Muscle of arm (tissue), 14 donors: ENCODE measurements at places on chromosomes 6 and 20.

GRCh38 chr20:8033151-8033841 is 13.7 kb upstream of the TMX4 start:
- DNase-seq, result no peak

- DNase-seq, result no peak
Measured at GRCh38 chr20:13042458-13042794, 33.7 kb downstream of the SPTLC3 start.

DNA sequence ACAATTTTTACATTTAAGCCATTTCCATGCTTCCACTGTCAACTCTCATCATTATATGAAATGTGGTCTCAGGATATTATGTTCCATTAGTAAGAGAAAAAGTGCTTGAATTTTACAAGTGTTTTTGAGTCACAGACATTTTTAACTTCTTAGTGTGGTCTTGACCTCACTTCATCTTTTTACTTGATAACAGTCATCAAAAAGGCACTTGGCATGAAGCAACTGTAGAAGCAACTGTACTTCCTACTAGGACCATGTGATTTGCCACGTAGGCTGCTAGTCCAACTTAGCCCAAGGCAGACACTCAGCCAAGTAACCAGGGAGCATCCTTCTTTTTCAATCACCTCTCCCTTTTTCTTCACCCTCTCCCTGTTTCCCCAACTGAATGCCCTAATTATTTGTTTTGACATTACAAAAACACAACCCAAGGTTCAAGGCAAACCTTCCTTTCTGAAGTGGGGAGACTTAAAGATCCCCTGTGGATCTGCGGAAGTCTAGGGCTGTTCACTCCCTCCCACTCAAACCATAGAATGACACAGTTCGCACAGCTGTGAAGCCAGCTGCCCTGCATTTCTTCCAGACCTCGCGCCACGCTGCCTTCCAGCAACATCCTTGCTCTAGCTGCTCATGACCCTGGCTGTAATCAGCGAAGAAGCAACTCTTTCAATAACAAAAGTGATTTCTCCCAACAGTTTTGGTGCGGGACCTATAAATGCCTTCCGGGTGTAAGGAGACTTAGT is 45.0 kb downstream of the PHACTR1 start:
- DNase-seq, result no peak

- DNase-seq, result no peak
Measured at GRCh38 chr20:37902504-37903313, at the start of gene VSTM2L. TSS of gene VSTM2L (plus strand) at chr20:37903127. CDS start at chr20:37903351, 224 bp downstream.

DNA sequence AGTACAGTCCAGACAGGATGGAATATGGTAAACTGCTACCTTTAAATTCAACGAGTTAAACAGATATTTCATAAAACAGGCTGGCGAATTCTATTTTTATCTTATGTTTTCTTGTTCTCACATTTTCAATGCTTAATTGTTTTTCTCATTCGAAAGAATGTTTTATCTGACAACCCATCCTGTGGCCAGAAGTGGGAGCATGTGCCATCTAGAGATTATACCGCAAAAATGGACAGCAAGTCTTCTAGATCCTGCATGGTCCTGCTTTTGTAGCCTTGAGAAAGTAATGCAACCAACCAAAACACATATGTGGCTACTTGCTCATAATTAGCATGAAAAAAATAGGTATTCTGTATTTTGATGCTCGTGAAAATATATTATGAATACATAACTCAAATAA is 30.7 kb downstream of the TUBB2B start:
- no peak for DNase-seq

GRCh38 chr6:55255113-55255512 is 72.2 kb upstream of the GFRAL start:
- DNase-seq, result no peak

- no peak for DNase-seq
Measured at GRCh38 chr6:155939253-155939652, 483.6 kb upstream of the NOX3 start.

GRCh38 chr20:32152421-32153155 is 43.1 kb downstream of the TM9SF4 start:
- DNase-seq, result no peak

GRCh38 chr6:168374541-168375071 is 55.0 kb upstream of the DACT2 start:
- DNase-seq, result no peak

GRCh38 chr6:158521759-158522158 is 38.1 kb upstream of the TMEM181 start:
- no peak for DNase-seq

DNA sequence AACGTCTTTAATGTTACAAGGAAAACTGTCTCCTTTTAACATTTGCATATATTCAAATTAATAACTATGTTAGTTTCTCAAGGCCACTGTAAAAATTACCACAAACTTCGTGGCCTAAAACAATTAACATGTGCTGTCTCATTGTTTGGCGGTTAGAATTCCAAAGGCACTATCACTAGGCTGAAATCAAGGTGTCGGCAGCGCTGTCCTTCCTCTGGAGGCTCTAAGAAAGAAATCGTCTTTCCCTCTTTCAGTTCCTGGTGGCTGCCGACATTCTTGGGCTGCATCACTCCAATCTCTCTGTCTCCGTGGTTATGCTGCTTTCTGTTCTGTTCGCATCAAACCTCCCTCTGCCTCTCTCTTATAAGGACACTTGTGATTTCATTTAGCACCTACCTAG is 4.2 kb downstream of the TPD52L1 start:
- no peak for DNase-seq

GRCh38 chr20:44701858-44702256 is 13.3 kb upstream of the CCN5 start:
- DNase-seq, result no peak

DNA sequence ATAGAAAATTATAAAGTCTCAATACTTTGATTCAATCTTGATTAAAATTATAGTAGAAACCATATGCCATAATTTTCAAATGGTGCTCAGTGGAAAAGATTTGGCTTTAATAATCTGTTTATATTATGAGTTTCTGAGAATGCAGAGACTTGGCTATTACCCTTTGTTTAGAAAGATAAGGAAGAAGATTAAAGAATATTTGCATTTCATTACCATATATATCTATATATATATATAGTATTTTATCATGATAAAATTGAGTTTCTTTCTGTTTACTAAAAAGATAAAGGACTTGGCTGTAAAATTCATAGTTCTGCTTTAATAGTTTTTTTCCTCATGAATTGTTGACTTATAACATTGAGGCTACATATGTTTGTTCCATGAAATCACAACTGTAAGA is 679.3 kb upstream of the MAP3K7 start:
- DNase-seq, result no peak

DNA sequence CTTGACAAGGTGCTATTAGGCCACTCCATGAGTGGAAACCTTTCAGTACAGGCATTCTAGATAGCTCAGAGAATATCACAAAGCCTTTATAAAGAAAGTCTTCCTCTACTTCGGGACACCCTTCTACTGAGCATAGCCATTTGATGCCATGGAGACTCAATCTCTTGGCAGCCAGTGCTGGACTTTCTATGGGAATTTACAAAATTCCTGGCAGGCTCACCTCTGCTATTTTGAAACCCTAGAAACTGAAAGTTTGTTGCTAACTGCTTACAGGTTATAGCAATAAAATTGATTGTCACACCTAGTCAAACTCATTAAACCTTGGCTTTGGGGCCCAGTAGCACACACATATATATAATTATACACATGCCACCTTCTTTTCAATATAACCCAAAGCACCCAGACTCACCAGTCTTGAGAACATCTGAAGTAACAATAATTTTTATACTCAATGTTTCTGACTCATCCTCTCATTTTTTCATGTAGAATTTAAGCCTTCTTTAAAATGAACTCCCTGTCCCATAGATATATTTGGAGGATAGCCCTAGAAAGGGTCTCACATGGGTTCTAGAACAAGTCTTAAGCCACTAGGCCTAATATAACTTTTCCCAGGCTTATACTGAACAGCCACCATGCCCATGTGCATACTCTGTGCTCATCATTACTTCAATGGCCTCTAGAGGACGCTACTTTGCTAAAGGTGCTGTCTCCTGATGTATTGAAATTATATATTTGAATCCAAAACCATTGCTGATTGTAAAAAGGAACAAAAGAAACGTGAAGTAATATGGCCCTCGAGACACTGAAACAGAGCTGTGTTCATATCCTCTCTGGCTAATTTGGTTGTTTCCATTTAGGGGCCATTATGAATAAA is 368.1 kb upstream of the MARCKS start:
- no peak for DNase-seq

- DNase-seq, result peak; percentile 14
Measured at GRCh38 chr20:17504066-17504897, 26.9 kb downstream of the BFSP1 start.

GRCh38 chr20:1267161-1267560 is 1.1 kb downstream of the SNPH start:
- DNase-seq, result no peak

GRCh38 chr6:133644892-133645619 is 243.9 kb upstream of the TCF21 start:
- peak; percentile 68 for DNase-seq

DNA sequence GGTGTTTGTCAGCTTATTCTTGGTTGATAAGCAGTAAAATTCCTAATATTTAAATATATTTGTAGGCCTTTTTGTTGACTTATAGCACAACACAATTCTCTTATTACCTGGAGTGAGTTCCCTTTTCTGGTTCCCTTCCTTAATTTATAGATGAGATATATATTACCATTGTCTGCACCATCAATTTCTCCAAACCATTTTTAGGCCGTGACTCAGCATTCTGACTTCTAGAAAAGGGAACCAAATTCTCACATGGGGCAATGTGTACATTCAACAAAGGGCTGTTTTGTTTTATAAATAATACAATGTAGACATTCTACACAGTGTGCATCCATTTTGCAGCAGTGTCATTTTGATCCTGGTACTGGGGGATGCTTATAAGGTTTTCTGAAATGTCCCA is 52.8 kb downstream of the NCOA7 start:
- DNase-seq, result no peak

GRCh38 chr6:169861431-169862042 is 110.1 kb downstream of the ERMARD start:
- DNase-seq, result no peak

DNA sequence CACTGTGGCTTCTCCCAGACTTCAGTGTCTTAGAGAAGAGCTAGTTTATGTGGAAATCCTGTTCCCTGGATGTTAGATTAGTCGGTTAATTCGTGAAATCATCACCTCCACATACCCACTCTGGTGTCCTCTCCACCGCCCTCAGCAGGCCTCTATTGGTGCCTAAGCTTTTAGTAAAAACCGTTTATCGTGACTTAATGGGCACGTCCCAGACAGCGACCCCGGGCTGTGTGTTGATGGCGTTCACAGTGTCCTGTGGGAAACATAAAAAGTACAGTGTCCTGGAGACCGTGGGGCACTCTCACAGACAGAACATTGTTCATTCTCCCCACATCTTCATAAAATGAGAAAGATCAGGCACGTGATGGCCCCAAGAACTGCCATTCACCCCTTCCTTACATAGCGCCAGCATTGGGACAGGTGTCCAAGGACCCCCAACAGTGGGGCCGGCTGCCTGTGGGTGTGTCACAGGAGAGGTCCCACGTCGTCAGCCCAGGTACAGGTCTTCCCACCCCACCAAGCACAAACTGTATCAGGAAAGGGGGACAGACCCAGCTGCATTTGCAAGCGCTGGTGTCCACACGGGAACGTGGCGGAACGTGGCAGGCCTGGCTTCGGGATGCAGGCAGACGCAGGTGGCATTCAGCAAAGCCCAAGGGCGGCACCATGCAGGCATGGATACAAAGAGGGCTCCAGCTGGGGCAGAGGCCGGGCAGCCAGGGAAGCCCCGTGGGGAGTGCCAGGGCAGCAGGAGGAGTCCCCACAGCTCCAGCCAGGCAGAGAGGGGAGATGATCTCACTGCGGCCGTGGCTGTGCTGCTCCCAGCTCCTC is 237.7 kb downstream of the DLL1 start:
- DNase-seq, result no peak

DNA sequence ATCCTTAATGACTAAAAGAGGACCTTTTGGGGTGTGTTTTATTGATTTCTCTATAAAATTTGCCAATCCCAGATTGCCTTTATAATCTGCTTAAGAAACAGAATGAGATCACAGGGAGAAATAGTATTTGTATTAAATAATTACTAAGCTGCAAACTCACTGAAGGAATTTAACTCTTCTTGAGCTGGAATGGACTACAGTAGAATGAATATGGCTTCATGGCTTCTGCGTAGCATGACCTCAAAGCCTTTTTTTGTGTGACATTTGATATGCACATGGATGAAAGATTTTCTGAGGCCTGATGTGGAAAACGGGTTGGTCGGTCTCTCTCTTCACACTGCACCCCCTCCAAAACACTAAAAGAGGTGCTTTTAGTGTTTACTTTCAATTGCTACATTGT is 115.9 kb downstream of the QKI start:
- DNase-seq, result no peak

DNA sequence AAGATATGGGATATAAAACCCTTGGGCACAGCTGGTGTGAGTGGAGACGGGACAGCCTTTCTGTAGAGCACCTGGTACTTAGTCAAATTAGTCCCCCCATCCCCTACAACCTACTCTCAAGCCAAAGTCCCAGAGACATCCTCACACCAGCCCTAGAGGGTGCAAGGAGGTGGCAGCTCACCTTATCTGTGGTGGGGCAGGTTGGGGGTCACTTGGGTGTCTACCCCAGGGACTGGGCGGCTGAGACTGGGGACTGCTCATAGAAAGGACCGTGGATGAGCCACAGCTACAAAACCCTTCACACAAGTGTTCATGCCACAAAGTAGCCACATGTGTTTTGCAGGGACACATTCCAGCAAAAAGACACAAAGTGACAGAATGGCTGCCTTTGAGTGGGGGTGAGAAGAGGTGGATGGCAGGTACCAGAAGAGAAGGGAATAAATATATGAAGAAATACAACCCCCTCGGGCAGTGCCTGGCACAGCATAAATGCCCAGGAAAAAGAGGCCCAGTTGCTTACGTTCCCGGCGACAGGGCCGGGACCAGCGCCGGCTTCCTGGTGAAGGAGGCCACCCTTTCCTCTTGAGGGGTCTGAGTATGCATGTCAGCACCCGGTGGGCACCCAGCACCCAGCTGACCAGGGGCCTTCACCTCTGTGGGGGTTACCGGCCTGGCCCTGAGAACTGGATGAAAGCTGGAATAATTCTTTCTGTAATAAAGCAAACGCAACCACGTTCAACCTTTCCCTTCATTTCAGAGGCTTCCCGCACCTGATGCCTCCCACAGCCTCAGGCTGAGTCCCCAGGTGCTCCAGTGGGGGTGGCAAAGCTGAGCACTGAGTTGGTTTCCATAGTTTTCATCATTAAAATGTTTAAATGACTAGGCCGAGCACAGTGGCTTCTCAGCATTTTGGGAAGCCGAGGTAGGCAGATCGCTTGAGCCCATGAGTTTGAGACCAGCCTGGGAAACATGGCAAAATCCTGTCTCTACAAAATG is 14.4 kb upstream of the CEBPB start:
- DNase-seq, result no peak

- DNase-seq, result no peak
Measured at GRCh38 chr20:63021356-63022321, 14.9 kb upstream of the BHLHE23 start.

DNA sequence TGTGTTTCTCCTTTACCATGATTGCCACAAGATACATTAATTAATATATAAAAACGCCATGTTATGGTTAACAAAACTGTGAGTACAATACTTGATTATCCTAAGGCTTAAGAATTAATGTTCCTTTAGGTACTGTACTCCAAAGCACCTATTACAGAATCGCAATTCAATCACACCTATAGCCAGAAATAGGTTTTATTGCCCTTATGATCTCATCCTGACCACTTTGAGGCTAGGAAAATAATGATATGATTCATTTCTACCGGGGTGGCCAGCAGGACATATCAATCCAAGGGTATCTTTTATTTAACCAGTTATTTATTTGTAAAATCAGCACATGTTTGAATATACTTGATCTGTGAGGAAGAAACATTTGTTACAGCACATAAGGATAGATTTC is 396.6 kb upstream of the GJE1 start:
- no peak for DNase-seq

GRCh38 chr20:17617868-17618672 is 48.2 kb downstream of the DSTN start:
- DNase-seq, result no peak
